Liver (tissue), 10 donors: ENCODE measurements at places on chromosomes 13 and 19.

DNA sequence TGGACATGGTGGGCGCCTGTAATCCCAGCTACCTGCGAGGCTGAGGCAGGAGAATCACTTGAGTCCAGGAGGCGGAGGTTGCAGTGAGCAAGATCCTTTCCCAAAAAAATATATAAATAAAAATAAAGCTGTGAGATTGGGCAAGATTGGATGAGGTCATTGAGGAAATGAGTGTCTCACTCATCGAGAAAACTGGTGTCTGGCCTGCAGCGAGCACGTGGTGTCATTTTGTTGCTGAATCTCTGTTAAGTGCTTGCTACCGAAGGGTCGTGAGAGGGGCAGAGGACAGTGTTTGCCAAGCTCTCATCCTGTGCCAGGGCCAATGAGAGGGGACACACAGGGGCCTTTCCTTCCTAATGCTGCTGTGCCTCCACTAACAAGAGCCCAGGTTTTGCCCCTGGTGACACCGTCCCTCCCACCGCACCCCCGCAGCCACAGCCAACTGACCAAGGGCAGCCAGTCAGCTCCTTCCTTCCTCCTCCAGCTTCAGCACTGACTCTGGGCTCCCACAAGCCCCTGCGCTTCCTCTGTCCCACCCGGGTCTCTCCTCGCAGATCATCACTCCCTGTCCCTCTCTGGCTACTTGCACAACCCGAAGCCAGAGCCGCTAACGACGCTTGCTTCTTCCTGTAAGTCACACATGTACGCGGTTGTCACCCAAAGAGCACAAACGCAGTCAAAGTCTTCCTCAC, 3.2 kb downstream of the POLD1 start:
- no peak for DNase-seq

DNA sequence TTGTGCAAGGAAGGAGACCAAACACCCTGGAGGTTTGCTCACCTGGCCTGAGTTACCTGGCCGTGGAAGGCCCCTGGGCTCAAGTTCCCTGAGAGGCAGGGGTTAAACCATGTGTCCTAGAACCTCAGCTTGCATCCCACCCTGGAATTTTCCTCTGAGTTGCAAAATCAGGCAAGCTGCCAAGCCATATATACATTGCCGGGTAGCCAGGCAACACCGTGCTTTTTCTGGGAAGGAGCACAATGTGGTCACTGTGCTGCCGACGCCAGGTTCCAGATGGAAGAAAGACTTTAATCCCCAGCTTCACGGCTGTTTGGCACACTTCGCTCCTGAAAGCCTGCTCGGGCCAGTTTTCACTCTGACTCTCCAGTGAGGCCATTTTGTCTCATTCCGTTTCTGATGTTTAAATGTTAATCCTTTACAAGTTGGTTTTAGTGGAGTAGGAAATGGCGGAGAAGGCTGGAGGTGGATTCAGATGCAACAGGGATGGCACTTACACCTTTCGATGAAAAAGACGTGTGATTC, 60.1 kb upstream of the PEG3 start:
- peak; percentile 54 for DNase-seq

GRCh38 chr19:47704024-47704423, 9.2 kb upstream of the EHD2 start:
- no peak for DNase-seq

GRCh38 chr13:46146898-46147297, 35.1 kb downstream of the LCP1 start:
- no peak for DNase-seq

DNA sequence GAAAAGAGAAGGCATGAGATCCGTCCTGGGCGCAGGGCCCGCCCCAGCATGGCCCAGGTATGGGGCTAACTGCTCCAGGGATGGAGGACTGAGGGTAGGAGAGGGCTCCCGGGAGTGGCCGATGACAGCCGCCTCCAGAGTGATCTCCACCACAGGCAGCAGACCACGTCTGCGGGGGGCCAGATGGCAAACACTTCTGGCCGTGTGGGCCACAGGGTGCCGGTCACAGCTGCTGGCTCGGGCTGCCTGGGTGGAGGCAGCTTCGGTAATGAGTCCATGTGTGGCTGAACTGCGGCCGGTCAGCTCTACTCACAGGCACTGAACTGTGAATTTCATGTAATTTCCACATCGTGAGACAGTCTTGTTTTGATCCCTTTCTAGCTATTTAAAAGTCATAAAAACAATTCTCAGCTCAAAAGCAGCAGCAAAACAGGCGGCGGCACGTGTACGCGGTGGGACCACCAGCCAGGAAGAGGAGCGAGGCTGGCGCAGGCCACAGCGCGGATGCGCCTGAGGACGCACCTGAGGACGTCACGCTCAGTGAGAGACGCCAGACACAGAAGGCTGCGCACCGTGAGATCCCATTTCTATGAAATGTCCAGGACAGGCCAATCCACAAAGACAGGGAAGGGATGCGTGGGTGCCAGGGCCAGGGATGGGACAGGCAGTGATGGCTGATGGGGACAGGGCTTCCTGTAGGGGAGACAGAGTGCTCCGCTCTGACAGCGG, 4.0 kb downstream of the LSM7 start:
- DNase-seq: no peak

DNA sequence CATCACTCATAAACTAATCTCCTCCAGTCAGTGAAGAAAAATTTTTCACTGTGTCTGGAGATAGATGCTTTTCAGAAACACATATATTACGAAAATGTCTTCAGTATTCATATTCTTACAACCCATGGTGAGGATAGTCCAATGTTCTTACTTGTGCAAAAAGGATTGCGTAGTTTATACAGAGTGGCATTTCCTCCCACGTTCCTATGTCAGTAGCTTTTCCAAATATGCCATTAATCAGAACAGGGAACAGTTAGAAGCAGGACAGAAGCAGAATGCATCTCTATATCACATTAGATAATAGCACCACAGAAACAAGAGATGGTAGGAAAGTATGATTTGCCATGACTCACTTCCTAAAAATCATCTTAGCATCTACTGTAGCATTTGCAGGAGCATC, 282.9 kb downstream of the SLITRK5 start:
- DNase-seq: no peak

DNA sequence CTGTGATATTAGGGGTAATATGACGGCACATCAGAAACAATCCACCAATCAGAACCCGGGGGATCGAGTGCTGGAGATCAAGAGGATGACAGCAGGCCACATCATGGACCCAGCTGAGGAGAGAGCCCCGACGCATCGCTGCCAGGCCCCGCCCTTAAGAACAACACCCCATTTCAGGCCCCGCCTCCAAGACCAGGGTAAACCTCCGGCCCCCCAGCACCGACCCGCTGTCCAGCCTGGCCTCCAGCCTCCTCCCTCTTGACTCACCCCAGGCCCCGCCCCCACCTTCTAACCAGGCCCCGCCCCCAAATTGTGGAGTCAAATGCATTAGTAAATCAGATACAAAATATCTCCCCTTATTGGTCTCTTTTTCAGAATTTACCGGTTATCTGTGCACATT, 4.7 kb upstream of the ZNF611 start:
- DNase-seq: no peak

DNA sequence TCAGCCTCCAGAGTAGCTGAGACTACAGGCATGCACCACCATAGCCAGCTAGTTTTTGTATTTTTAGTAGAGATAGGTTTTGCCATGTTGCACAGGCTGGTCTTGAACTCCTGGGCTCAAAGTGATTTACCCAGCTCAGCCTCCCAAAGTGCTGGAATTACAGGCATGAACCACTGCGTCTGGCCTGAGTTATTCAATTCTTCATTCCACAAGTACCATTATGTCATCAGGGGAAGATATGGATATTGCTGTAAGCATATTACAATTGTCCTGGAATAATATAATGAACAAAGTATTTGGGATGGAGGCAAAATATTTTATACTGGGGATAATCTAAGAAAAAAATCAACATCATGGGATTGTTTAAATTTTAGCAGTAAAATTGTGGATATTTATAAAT, 646.0 kb upstream of the SLITRK6 start:
- no peak for DNase-seq

- DNase-seq: no peak
These were observed 8.0 kb downstream of the TULP2 start for GRCh38 chr19:48890551-48890950.
